ENCODE measurements at places on chromosomes 12 and 14. TPM values are rescaled to one million over a fixed set of nuclear protein-coding genes. Genes with fewer than 3 reads are reported as not detected.

- DNase-seq, result no peak
Measured at GRCh38 chr14:75404847-75405246, 23.0 kb upstream of the JDP2 start.

DNA sequence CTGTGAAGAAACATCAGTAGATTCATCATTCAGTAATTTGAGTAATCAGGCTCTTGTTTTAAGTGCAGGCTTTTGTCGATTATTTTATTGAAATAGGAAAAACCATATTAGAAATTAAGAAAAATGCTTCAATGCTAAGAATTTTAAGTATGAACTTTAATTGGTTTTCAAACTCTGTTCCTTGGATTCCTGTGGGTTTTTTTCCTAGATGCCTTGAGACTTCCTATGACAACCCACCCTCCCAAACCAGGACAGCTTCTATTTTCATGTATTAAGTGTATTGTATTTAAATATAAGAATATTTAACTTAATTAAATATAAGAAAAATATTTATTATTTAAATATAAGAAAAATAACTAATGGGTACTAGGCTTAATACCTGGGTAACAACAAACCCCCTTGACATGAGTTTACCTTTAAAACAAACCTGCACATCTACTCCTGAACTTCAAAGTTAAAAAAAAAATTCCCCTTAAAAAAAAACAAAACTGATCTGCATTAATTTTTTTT, 3.0 kb downstream of the ARHGAP5 start:
- DNase-seq, result no peak

DNA sequence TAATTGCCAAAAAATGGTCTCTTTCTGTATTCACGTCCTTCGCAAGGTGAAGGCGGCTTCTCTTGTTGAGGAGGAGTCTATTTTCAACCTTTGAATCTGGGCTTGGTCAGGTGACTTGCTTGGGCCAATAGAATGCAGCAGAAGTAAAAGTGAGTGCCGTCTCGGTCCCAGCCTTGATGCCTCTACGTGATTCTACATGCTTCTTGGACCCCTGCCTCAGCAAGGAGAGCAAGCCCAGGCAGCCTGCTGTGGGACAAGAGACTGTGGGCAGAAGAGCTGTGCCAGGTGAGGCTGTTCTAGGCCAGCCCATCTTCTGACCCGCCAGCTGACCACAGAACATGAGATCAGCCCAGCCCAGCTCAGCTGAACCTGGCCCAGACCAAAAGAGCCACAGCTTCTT, 39.1 kb upstream of the CCDC63 start:
- DNase-seq, result no peak

- DNase-seq, result no peak
Measured at GRCh38 chr14:105166571-105167302, 1.8 kb downstream of the JAG2 start.

- DNase-seq, result no peak
Measured at GRCh38 chr12:25276199-25276937, 25.6 kb upstream of the KRAS start.

GRCh38 chr12:88377973-88378372, 202.3 kb downstream of the KITLG start:
- no peak for DNase-seq

GRCh38 chr14:24425704-24426103, 3.8 kb downstream of the CBLN3 start:
- no peak for DNase-seq

GRCh38 chr12:26177283-26177682, 18.1 kb upstream of the SSPN start:
- no peak for DNase-seq

DNA sequence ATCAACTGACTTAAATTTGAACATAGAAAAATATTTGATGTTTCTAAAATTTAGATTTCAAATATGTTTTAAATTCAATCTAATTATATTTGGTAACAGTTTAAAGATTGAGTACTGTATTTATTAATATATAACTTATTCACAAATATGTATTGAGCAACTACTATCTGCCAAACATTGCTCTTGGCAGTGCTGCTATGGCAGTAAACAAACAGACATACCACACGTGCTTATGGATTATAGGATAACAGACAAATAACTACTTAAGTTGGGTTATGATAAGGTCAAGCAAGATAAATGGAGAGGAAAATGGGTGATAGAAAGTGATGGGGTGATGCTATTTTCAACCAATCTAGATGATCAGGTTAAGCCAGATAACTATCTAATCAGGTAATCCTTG, 538.1 kb downstream of the C12orf50 start:
- DNase-seq, result no peak

PTPRO gene
- total RNA-seq, result 7.8 TPM

Measured in type B pancreatic cell (in vitro differentiated cells).